NCI-H69 (cell line): ENCODE measurements at places on chromosomes 6 and 20.

DNA sequence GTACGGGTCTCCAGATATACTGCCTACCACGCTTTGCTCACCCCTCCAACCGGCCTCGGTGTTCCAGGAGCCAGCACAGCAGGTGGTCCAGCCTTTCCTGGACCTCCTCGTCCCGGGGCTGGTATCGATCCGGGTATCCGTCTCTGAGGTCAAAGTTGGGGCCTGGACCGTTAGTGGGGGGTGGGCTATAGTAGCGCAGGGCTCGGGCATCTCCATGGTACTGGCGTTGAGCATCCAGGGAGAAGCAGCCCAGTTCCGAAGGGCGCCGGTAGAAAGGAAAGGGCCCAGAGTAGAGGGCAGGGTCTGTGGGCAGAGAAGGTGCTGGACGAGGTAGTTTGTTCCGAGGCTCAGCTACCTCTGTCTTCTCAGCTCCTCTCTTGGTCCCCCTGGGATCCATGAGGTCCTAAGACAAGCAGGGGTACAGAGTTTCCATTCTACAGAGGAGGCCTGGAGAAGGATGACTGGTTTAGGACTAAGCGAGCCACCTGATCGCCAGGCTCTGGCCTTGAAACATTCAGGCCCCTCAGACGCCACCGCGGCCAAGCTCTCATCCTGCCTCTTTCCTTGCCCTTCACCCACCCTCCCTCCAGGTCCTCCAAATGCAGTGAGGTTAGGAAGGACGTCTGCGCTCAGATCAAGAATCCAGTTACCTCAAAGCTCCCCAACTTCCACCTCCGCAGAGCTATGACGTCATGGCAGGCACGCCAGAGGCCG is 502 bp downstream of the DXO start:
- DNase-seq = peak; percentile 74

DNA sequence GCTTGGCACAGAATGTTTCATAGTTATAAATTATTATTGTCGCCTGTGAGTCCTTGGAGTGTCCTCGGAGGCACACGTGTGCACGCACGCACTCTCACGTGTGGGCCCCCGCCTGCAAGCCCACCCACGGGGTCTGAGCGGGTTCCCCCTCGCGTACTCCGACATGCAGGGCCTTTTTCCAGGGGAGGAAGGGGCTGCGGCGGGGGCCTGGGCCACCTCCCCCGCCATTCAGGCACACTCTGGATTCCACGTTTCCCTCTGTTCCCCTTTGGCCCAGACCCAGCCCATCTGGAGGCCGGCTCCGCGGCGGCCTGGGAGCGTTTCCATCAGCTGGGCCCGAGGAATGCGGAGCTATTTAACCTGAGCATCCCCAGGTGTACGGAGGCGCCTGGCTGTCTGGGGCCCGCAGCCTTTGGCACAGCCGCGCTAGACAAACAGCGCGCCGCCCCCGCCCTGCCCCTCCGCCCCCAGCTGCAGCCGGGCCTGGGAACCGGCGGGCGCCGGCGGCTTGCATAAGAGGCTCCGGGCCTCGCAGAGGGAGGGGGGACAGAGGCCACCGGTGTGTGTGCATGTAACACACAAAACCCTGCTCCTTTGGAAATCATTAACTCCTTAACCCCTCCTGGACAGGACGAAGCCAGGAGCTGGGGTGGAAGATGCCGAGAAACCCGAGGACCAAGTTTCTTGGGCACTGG is 3.3 kb downstream of the ID1 start:
- DNase-seq = peak; percentile 99

- DNase-seq = no peak
Observed at GRCh38 chr6:151440498-151440897, 11.4 kb downstream of the RMND1 start.

DNA sequence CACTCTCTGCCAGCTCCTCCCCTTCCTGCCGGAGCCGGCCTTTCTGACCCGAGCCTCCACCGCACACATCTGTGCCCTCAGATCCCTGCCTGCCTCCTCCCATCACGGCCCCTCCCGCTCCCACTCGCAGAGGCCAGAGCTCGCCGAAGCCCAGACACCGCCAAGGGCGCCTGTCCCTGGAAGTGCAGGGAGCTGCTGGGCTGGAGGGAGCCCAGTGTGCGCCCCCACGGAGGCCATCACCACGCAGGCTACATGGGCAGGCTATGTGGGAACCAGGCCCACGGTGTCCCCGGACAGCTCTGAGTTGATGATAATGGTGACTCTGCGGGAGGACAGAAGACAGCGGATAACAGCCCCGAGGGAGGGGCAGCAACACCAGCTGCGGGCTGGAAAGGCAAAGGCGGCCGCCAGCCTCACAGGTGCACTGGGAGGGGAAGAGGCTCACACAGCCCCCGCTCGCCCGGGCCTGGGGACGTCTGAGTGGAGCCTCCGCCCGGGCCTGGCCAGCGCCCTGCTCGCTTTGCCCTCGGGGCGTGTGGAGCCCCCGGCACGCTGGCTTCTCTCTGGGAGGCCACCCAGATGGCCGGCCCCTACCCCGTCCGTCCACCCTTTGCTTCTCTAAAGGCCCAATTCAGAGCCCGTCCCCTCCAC is 154.9 kb downstream of the DLL1 start:
- DNase-seq = no peak

- no peak for DNase-seq
Observed at GRCh38 chr6:132147530-132148011, 196.4 kb upstream of the CCN2 start.

DNA sequence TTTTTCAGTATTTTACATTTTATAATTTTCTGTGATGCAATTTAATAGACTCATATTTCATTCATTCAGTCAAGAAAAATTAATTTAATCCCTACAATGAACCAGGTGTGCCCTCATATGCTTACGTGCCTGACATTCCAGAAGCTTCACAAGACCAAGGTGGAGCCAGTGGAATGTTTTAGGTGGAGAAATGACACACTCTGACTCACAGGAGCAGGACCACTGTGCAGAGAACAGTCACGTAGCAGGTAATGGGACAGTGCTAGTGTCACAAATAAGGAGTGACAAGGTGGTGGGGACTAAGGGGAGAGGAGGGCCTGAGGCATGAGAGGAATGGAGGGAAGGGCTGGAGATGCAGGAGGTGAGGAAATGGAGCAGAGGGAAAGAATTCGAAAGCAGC is 37.0 kb upstream of the HLA-G start:
- DNase-seq = no peak

DNA sequence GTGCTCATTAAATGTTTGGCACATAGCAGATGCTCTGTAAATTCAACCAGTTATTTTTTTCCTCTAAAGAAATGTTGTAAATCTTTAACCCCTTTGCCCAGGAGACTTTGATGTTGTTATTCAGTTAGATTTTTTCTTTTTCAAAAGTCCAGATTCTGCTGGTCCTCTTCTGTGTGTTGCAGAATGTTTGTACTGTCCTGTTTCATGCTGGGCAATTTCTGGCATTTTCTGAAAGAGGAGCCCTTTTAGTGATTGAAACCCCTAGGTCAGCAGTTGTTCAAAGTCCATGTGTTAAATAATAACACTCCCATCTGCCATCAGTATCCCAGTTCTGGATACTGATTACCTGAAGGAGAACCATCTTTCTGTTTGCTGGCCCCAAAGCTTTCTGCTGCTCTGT is 1.3 kb upstream of the SLC17A1 start:
- DNase-seq = peak; percentile 8

DNA sequence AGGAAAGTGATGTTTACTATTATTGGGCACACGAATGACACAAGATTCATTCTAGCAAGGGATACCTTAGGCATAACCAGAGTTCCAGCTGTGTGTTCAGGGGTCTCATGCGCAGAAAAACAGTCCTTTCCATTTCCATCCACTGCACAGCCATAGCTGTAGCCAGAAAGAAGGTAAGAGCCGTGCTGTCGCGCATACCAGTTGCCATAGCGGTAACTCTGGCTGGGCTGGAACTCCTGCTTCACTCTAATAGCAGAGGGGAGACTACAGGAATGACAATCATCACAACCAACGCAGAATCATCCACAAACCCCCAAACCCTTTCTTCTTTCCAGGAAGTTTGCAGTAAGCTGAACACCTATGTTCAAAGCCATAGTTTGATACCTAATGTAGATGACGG is 7.5 kb downstream of the C6orf52 start:
- peak; percentile 14 for DNase-seq

- no peak for DNase-seq
Observed at GRCh38 chr20:44028003-44028730, 113.5 kb downstream of the TOX2 start.

DNA sequence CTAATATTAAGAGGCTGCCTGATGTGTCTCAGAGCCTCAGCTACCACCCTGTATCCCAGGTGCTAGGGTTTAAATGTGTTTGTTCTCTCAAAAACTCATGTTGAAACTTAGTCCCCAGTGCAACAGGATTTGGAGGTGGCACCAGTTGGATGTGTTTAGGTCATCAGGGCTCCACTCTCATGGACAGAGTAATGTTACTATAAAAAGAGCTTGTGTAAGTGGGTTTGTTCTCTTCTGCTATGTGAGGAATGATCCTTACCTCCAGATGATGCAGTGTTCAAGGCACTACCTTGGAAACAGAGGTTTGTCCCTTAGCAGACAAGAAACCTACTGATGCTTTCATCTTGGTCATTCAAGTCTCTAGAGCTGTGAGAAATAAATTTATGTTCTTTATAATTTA is 164.9 kb upstream of the EPHA7 start:
- DNase-seq = no peak

DNA sequence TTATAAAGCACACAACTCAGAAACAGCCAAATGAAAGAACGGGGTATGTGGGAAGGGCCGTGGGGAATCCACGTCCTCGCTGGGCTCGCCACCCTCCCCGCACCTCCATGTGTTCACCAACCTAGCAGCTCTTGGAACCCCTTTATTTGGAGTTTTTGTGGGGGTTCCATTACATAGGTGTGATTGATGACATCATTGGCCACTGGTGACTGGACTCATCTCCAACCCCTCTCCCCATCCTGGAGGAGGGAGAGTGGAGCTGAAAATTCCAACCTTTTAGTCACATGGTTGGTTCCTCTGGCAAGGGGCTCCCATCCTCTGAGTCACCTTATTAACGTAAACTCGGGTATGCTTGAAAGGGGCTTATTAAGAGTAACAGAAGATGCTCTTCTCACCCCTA is 592.0 kb upstream of the FLRT3 start:
- DNase-seq = no peak

DNA sequence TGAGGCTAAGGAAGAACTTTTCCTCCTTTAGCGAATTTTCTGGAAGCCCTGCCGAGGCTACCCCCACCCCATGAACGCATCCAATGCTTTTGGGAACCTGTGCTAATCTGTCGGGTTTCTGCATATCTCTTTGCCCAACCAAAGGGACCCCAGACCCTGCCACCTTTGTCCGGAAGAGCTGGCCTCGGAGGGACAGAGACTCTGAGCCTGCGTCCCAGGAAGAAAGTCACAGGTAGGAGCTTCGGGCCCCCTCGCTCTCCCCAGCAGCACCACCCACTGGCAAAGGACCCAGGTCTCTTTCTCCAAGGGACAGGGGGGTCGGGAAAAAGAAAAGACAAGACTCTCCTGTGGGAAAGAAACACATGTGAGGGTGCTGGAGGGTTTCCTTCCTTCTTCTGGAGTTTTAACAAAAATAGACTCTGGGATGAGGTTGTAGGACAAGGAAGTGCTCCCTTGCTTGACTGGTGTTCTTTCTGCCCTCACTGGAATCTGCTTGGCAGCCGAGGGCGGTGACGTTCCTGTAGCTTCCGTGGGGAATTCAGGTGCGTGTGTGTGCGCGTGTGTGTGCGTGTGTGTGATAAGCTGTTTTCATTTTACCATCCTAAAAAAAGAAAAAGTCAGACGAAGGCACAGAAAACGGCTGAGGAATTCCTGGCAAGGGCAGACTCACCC is 16.3 kb upstream of the FOXC1 start:
- DNase-seq = no peak

DNA sequence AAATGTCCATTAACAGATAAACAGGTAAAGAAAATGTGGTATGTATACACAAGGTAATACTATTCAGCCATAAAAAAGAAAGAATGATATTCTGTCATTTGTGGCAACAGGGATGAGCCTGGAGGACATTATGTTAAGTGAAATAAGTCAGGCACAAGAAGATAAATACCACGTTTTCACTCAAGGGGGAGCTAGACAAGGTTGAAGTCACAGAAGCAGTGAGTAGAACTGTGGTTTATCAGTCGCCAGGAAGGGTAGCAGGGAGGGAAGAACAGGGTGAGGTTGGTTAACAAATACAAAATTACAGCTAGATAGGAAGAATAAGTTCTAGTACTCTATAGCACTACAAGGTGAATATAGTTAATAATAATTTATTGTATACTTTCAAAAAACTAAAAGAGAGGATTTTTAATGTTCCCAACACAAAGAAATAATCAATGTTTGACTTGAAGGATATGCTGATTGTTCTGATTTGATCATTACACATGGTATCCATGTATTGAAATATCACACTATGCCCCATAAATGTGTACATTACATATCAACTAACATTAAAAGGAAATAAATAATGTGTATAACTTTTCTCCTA is 21.1 kb downstream of the RTN4IP1 start:
- peak; percentile 77 for DNase-seq
